ENCODE measurements at places on chromosomes 2 and 18.
A peak's percentile ranks its signal among the peaks of the same experiment; 100 is the strongest.

DNA sequence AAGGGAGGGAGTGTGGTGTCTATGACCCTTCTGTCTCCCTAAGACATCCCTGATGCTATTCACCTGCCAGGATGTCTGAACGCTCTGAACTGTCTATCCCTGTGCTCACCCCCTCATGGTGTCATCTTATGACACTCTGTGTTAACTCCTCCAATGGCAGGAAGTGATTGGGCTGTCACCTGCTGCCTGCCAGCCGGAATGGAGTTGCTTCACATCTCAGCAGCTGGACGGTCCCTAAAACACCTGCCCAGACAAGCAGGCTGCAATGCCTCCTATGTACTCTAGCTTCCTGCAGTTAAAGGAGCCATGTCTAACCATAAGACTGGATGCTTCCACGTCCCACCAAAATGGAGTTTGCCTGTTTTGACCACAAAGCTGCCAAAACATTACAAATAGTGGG lies 99.9 kb downstream of the CPO start:
- DNase-seq = no peak

DNA sequence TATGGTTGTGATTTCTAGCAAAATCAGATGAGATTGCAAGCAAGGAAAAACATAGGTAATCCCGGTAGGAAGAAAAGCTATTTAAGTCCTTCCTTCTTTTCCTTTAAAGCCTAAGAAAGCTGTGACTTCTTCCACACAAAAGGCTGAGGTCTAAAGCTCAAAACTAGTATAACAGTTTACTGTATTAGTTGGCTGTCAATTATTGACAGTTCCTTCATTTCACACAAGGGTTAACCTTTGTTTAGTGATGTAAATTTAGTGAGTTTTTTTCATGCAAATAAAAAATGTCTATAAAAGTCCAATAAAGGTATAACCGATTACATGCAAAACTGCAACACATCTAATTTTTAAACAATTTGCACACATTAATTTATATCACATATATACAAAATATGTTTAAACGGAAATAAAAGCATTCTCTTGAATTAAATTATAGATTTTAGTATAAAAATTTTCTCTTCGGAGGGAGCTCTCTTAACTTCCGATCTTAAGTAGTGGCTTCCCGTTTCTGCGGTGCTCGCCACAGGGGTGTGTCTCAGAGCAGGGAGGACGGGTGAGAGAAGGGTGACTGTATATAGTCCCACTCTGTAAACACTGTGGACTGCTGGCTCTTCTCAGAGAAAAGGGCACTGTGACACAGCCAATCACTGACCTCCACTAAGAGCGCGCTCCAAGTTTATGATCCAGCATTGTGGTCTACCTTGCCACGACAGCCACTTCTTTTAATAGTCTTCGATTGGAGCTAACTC lies 33.4 kb downstream of the TTR start:
- DNase-seq = no peak

GRCh38 chr2:37775908-37776250 lies 104.4 kb upstream of the CDC42EP3 start:
- peak; percentile 70 for DNase-seq

- no peak for DNase-seq
Observed at GRCh38 chr2:135162377-135162776, 110.3 kb downstream of the RAB3GAP1 start.

DNA sequence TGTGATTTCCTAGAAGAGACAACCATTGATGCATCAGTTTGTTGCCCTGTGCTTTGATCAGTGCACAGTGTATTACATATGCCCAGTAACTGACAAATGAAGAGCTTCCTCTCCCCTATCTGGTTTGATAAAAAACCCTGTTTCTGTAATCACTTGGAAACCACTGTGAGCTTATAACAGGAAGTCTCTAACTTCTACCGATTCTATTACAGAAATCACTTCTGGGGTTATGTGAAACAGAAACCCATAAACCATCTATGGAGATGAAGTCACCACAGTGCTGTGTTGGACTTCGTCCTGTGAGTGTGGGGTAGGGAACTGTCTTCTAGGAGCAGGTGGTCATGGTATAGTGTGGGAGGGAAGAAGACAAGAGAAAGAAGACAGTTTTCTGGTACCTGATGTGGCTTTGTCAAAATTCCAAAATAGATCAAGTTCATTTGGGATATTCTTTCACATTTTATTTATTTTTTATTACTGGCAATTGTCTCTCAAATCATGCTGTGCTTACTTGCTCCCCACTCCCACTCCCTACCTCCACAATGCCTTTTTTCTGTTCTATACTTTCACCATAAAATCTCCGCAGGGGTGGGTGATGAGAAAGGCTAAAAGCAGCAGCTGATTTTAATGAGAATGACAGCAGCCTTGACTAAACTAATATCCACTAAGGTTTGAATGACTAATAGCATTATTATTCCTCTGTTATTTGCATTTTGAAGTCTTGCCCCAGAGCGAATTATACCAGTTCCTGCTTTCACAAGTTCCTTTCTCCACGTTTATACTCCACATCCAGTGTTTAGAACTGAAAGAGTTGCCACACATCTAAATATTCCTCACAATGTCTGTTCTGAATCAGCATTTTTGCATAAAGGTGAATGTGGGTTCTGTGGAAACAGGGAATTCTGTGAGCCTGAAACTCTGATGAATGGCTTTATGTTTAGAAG lies 41.7 kb upstream of the RND3 start:
- DNase-seq = peak; percentile 48

GRCh38 chr2:174716785-174717184 lies 47.5 kb downstream of the CHRNA1 start:
- no peak for DNase-seq

DNA sequence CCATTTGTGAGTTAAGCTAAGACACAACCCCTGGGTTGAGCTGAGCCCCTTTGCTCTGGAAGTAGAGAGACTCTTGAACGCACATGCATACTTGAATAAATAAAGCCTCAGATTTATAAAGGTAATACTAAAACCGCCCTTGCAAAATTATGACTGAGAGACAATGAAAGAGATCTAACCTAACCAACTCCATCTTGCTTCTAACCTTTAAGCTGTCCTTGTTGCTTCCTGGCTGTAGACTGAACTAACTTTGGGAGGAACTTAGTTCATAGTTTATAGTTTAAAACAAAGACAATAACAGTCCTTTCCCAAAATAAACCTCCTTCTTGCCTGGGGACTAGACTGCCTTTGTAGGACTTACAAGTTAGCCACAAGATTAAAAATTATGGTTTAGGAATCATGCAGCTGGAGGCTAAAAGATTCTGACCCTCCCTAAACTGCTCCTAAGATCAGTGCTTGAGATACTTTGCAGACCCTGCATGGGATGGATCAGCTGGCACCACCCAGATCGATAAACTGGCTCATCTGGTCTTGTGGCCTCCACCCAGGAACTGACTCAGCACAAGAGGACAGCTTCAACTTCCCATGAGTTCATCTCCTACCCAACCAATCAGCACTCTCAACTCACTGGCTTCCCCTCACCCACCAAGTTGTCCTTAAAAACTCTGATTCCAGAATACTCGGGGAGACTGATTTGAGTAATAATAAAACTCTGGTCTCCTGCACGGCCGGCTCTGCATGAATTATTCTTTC lies 240.2 kb upstream of the SLC14A2 start:
- no peak for DNase-seq

DNA sequence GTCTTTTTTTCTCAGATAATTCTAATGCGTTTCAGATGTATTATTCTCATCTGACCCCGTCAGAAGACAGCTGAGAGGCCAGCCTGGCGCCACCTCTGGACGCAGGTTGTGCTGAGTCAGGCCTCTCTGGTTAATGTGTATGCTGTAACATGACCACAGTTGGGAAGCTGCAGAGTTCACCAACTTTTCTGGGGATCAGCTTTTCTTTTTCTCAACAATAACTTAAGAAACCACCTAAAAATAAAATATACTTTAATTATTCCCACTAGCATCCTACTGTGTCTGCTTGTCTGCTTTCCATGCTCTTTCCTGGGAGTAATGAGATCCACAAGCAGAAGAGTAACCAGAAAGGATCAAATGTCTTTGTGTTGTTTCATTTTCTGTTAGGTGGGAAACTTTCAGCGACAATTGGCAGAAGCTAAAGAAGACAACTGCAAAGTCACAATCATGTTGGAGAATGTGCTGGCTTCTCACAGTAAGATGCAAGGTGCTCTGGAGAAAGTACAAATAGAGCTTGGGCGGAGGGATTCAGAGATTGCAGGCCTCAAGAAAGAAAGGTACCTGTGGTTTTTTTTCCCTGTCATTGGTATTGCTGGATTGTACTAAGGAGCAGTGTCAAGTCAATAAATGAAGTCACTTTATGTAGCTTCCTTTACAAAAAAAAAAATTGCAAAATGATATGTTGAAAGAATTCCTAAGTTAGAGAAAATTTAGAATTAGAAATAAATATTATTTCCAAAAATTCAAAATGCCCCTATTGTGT lies 79.8 kb downstream of the CCDC150 start:
- DNase-seq = peak; percentile 82

DNA sequence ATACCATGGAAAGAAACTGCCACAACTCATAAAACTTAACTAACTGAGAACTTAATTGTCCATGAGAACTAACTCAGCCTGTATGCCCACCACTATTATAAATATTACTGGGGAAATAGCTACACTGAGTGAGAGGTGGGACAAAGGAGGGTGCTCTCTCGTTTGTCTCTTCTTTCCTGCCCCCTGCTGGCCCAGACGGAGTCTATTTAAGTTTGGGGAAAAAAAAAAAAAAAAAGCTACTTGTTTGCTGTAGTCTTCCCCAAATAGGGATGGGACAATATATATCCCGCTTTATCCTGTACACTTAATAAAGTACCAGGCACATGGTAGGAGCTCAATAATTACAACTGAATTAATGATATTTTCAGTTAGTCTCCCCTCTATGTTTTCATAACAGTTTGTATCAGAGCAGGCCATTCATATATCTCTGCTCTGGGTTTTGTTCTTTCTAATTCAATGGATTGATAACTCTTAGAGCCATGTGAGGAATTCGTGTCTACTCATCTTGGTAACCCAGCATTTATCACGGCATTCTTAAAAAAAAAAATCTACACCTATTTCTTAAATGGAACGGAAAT lies 647.6 kb upstream of the PKDCC start:
- no peak for DNase-seq

GRCh38 chr2:161391737-161392506 lies 24.2 kb upstream of the TBR1 start:
- DNase-seq = no peak

- DNase-seq = no peak
Observed at GRCh38 chr2:131475831-131476230, at the start of gene TUBA3D. Gene TUBA3D, plus strand, starts transcription at chr2:131476119. Its CDS starts 81 bp downstream, at chr2:131476200.

- DNase-seq = no peak
Observed at GRCh38 chr2:107807988-107808387, 18.7 kb upstream of the RGPD4 start.

DNA sequence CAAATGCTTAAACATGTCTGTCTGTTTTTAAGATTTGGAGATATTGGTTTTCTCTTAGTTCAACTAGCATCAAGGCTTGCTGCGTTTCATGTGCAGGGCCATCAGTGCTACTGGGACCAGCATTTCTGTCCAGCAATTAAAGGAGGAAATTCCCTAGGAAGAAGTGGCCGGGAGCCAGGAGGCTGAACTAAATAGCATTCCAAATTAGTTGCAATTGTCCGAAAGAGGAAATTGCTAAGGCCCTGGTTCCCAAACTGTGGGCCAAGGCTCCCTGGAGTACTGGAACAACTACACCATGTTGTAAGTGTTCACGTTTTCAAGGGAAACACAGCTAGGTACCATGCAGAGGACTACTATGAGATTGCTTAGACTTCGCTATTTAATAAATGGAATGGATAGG lies 257.9 kb downstream of the PTPRM start:
- no peak for DNase-seq
